NCI-H524 treated with DMSO at 0.1 percent for 48 hours (cell line): ENCODE measurements at places on chromosomes 7 and 10.
A peak's percentile ranks its signal among the peaks of the same experiment; 100 is the strongest.

GRCh38 chr10:104081998-104082397 lies 3.7 kb downstream of the COL17A1 start:
- no peak for DNase-seq

DNA sequence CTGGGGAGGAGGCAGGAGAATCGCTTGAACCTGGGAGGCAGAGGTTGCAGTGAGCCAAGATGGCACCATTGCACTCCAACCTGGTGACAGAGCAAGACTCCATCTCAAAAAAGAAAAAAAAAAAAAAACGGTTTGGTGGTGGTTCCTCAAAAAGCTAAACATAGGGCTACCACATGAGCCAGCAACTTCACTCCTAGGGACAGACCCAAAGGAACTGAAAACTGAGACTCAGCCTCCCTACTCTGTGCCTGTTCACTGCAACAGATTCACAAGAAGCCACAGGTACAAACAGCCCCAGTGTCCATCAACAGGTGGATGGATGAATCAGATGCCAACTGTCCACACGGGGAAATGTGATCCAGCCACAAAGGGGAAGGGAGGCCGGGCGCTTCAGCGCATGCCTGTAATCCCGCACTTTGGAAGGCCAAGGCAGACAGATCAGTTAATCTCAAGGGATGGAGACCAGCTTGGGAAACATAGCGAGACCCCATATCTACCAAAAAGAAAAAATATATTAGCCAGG lies 79.1 kb upstream of the TNRC18 start:
- no peak for DNase-seq

- DNase-seq, result no peak
Measured at GRCh38 chr7:113550966-113551365, 367.8 kb downstream of the PPP1R3A start.

GRCh38 chr10:3135006-3135405 lies 37.6 kb downstream of the PITRM1 start:
- no peak for DNase-seq

GRCh38 chr10:117075064-117075463 lies 63.0 kb downstream of the VAX1 start:
- no peak for DNase-seq

- DNase-seq, result peak; percentile 3
Measured at GRCh38 chr10:74419491-74419951, 268.5 kb downstream of the ADK start.

- no peak for DNase-seq
Measured at GRCh38 chr7:51318886-51319579, 2.4 kb upstream of the COBL start.

DNA sequence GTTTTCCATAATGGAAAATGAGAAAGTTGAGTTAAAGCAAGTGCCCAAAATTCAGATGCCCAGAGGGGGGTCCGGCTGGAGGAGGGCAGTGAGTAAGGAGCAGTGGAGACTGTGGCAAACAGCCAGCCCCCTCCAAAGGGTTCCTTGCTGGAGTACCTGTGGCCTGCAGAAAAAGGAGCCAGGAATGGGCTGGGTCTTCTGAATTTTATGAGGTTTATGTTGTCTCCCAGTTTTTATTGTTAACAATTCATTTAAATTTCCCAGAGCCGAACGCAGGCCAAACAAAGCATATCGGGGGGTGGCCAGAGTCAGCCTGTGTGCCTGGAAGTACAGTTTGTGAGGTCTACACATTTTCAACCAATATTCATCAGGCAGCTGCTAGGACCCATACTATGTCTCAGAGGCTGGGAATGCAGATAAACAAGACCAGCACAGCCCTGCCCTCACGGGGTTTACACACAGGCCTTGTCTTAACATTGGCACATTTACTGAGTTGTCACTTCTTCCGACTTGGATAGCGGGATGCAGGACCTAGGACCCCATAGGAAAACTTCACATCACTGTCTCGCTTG lies 12.9 kb upstream of the CSGALNACT2 start:
- DNase-seq, result no peak

GRCh38 chr10:89151857-89152256 lies 55.3 kb downstream of the CH25H start:
- DNase-seq, result no peak
